ENCODE measurements at places on chromosomes 16 and 17. TPM values are rescaled to one million over a fixed set of nuclear protein-coding genes. Genes with fewer than 3 reads are reported as not detected.

GRCh38 chr17:80319999-80320344 lies 59.3 kb downstream of the RNF213 start:
- DNase-seq: no peak

- peak; percentile 63 for DNase-seq
Measured at GRCh38 chr17:72591289-72592241, 470.7 kb downstream of the SOX9 start.

DNA sequence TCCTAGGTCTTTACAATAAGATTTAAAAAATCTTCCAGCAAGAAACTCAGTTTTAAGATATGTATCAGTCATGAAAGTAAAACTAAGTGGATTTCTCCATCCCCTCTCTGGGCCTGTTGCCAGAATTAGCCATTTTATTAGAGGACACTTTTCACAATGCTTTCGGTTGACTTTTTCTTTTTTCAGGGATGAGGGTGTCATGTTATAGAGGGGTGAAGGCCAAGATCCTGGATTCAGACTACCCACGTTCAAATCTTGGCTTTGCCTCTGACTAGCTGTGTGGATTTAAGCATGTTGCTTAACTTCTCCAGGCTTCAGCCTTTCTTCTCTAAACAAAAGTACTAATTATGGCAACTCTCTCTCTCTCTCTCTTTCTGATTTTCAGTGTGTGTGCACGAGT lies 111.7 kb upstream of the COX10 start:
- no peak for DNase-seq

- no peak for DNase-seq
Measured at GRCh38 chr16:87163637-87164036, 153.6 kb downstream of the C16orf95 start.

GRCh38 chr17:19366637-19366972 lies 4.1 kb upstream of the B9D1 start:
- no peak for DNase-seq

GRCh38 chr17:5680766-5681165 lies 96.5 kb upstream of the NLRP1 start:
- peak; percentile 52 for DNase-seq

DNA sequence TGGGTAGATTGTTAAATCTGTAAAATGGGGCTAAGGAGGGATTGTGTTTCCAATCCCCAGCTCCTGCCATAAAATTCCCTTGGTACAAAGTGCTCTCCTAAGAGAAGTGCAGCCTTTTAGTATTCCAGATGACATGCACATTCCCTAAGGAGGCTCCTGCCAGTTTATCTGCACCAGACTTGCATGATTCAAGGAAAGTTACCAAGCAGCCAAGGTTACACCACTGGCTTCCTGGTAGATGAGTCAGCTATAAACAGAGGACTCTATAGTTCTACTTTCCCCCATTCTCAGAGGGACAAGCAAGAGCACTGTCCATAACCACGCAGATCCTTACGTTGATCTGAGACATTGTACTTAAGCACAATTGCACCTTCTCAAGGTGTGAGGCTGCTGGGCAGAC lies 1.9 kb downstream of the CALB2 start:
- no peak for DNase-seq

The KRTAP2-3 gene
- not detected for total RNA-seq

The TM4SF5 gene
- not detected for total RNA-seq

Data from H9 (cell line).